Esophagus mucosa (tissue), 1 donor: ENCODE measurements at places on chromosomes 4 and X. TPM values are rescaled to one million over a fixed set of nuclear protein-coding genes. Genes with fewer than 3 reads are reported as not detected.

Gene UGT8
- total RNA-seq: 1.1 TPM

Gene TMEM271
- not detected for total RNA-seq

DNA sequence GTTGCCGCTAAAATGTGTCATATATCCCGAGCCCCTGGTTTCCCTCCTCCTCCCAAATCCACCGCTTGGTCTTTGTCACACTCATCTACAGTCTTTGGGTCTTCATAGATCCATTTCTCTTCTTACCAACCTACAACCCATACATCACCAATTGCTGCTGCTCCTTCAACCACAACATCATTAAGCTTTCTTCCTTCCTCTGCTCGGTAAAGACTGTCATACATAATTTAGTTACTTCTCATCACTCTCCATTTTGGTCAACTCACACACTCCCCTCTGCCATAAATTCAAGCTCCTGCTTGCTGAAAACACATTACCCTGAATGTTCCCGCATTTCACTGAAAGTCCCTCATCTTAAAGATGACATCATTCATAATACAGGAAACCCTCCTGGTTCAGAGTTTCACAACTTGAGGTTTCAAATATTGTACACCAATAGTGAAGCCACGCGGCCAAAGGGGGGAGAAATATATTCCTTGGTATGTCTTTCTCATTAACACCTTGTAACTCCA lies 1.7 kb upstream of the DCTD start:
- ATAC-seq: no peak

Gene ADGRG2
- 0.16 TPM for total RNA-seq

- ATAC-seq: peak; percentile 75
These were observed 50.4 kb upstream of the PGAM4 start for GRCh38 chrX:78019586-78020483.

Gene MTMR8
- 2.1 TPM for total RNA-seq

DNA sequence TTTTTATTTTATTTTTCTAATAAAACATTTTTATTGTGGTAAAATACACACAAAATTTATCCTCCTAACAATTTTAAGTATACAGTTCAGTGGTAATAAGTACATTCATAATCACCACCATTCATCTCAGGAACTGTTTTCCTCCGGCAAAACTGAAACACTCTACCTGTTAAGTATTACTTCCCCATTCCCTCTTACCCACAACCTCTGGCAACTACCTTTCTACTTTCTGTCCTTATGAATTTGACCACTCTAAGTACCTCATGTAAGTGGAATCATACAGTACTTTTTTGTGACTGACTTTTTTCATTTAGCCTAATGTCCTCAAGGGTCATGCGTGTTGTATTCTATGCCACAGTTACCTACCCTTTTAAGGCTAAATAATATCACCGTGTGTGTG lies 21.1 kb upstream of the HSFX4 start:
- no peak for ATAC-seq

GRCh38 chr4:25904748-25905082 lies 9.3 kb upstream of the SMIM20 start:
- ATAC-seq: no peak

- no peak for ATAC-seq
These were observed 9.1 kb upstream of the METTL14 start for GRCh38 chr4:118676128-118676527.

Gene NALF2
- total RNA-seq: 0.60 TPM

Gene HGFAC
- not detected for total RNA-seq

GRCh38 chrX:124293810-124294209 lies 38.6 kb upstream of the TEX13D start:
- no peak for ATAC-seq

- no peak for ATAC-seq
These were observed 29.0 kb downstream of the RTL5 start for GRCh38 chrX:72102760-72103159.

Gene BEND4
- 0.08 TPM for total RNA-seq

- ATAC-seq: no peak
These were observed 256.8 kb downstream of the DHRSX start for GRCh38 chrX:2243913-2244460.

GRCh38 chr4:3276986-3277385 lies 15.8 kb upstream of the RGS12 start:
- no peak for ATAC-seq
